ENCODE measurements at places on chromosomes 12 and 14. TPM values are rescaled to one million over a fixed set of nuclear protein-coding genes. Genes with fewer than 3 reads are reported as not detected.

Gene B4GALNT1
- total RNA-seq = 3.3 TPM

Gene STON2
- total RNA-seq = 91.2 TPM

GRCh38 chr12:6742834-6743233 is 10.1 kb downstream of the MLF2 start:
- DNase-seq = no peak

DNA sequence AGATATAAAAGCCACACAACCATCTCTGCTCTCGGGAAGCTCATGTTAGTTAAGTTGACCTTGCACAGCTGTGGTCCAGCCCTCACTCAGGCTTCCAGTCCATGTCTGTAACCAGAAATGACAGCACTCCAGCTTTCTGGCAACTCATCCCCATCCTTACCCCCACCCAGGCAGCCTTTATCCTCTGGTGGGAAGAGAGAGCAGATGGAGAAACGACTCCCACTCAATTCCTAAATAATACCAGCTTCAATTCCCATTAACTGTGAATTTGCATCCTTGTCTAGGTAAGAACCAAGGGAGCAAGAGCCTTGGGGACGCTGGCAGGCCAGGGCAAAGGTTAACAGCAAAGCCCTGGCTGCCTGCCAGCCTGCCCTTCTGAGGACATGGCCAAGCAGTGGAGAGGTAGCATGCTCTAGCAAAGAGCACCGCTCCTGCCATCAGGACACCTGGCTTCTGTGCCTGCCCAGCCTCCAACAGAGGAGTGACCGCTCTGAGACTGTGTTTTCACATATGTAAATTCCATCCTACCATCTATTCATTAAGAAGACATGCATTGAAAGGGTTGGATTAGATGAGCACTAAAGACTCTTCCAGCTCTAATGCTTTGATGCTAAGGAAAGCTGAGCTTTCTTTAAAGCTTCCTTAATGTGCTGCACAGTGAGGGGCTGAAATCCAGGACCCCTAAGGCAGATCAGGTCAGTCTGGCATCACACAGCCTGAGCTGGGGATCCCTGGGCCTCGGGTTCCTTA is 236.1 kb downstream of the GRIN2B start:
- DNase-seq = peak; percentile 8

GRCh38 chr14:81388336-81388735 is 11.8 kb downstream of the STON2 start:
- no peak for DNase-seq

DNA sequence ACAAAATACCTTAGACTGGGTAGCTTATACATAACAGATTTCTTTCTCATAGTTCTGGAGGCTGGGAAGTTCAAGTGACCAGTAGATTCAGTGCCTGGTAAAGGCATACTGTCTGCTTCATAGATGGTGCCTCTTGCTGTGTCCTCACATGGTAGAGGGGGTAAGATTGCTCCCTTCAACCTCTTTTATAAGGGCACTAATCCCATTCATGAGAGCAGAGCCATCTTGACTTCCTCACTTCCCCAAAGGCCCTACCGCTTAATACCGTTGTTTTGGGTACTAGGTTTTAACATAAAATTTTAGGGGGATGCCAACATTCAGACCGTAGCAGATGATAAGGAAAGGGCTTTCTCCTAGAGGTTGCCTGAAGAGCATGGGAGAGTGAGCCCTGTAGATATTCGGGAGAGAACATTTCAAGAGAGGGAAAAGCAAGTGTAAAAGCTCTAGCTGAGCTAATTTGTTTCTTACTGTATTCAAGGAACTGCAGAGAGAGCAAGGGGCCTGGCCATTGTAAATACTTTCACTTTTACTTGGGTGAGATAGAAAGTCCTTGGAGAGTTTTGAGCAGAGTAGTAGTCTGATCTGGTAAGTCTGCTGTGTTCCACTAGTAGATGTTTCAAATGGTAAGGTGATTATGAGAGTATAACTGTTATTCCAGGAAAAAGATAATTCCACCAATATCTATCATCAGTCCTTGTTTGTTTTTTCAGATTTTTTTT is 27.3 kb downstream of the FRS2 start:
- DNase-seq = no peak

Gene TTC9
- total RNA-seq = 4.2 TPM

DNA sequence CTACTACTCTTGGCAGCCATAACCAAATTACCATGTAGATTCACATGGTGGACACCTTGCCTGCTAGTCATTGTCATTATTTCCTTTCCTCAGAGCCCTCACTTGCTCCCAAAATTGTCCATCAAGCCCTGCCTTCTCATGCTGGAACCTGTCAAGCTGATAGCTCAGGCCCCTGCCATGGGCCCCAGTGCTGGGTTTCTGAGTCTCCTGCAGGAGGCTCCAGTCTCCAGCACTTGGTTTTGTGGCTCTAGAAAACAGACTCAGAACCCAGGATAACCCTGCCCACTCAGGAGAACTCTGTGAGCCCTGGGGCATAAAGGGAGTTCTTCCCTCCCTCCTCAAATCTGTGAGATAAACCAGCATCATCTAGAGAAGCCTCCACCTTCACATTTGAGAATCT is 10.8 kb downstream of the KRT71 start:
- DNase-seq = no peak

DNA sequence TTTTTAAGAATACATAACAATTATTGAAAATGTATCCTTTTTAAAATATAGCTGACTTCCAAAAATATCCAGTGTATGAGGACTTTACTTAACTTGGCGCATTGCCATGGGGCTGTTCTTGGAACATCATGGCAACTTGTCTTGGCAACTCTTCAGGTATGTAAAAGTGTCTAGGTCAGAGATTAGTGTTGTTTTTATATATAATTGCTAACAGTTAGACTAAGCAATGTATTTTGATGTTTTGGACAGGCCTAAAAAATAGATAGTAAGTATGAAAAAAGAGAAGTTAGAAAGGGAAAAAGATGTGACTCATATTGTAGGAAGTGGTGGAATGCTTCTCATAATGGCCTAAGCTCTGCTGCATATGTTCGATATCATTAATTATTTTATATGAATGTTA is 70.9 kb downstream of the MON2 start:
- peak; percentile 40 for DNase-seq

Gene PRIMA1
- total RNA-seq = 2.4 TPM

- DNase-seq = no peak
Measured at GRCh38 chr14:36222337-36222736, 45.8 kb upstream of the PTCSC3 start.

Data from tongue (tissue), 3 donors.